Activated CD8-positive, alpha-beta T cell treated with anti-CD3 and anti-CD28 coated beads for 36 hours (primary cell): ENCODE measurements at places on chromosomes 5 and 9.
A peak's percentile ranks its signal among the peaks of the same experiment; 100 is the strongest.

- no peak for DNase-seq
These were observed 310.4 kb upstream of the EFNA5 start for GRCh38 chr5:107980923-107981692.

DNA sequence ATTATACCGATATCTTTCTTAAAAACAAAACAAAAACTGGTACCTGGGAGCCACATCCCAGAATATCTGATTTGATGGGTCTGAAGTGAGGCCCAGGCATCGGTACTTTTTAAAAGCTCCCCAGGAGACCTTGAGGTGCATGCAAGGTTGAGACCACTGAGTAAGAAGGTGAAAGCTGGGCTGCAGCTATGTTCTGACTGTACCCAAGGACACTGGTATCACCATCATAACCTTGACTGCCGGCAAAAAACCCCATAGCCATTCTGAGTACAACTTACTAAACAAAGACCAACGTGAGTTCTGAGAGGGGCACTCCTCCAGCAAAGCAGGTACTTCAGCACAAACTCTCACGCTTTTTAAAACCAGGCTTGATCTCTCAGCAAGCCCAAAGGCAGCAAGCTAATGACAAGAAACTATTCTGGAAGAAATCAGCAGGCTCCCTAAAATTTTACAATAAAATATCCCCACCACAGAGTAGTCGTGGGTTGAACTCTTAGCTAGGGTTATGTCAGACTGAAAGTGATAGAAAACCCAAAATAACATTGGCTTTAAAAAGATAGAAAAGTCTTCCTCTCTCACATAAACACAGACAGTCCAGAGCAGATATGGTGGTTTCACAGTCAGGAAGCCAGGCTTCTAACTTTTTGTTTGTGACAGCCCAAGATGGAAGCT lies 263.9 kb downstream of the SAXO1 start:
- no peak for DNase-seq

DNA sequence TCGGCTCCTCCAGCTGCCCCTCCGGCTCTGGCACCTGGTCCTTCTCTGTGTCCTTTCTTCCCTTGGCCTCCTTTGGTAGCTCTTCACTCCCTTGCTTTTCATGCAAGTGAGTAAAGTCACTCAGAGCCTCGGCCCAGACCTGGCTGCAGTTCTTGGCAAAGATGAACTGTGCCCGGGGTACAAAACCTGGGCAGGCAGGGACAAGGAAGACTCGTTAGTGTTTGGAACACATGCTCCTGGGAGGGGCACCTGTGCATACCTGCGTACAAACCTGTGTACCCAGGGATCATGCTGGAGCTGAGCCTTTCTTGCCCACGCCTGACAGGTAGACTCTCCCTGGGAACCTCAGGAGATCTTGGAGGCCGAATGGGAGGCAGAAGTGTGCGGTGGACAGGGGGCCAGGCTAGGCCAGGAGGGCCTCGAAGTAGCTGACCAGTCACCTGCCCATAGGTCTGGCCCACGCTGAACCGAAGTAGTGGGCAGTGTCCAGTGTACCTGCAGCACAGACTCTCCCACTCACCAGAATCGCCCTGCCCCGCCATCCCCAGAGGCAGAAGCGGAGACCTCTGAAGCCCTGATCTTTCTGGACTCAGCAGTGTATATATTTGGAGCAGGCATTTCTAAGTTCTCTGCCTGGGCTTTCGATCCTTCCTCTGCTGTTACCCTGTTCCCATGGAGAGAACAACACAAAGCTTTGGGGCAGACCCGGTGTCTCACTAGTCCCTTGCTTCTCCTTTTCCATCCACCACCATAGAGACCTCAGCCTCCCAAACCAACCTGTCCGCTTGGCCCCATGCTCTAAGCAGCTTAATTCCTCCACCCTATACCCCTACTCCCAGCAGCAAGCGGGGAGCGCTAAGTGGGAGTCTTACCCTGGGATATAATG lies 41.9 kb upstream of the TESK1 start:
- DNase-seq, result no peak

GRCh38 chr9:81317939-81318338 lies 371.4 kb downstream of the TLE1 start:
- DNase-seq, result no peak

DNA sequence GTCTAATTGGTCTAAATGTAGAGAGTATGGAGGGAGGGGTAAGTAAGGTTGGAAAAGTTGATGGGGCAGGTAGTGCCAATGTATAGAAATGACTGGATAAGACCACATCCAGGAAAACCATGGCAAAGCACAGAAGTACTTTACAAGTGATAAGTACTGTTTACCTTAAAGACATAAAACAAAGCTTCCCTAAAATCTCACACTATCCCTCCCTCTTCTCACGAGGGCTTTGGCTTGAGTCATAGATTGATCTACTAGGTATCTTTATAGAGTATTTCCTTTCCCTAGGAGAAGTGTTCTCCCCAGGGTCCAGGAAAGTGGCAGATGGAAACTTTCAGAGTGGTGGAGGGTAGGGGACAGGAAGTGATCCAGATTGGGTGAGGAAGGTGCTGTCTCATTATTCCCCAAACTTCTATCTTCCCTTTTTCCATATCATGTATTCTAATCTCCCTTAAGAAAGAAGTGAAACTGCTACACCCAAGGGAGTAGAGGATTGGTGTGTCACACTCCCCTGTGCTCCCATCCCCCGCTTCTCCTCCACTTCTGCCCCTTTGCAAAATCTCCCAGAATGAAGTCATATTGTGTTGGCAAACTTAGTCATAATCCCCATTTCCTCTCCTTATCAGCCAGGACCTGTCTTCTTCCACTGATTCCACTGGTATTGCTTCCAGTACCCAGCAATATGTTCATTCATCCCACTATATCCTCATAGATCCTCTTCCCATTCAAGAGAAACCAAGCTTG lies 14.6 kb downstream of the IL33 start:
- DNase-seq, result no peak

GRCh38 chr9:34956648-34957047 lies 1.4 kb upstream of the PHF24 start:
- DNase-seq, result no peak

- peak; percentile 14 for DNase-seq
These were observed 98.2 kb downstream of the NDFIP1 start for GRCh38 chr5:142206801-142207200.

GRCh38 chr5:158639881-158640592 lies 459.7 kb downstream of the EBF1 start:
- DNase-seq, result no peak

DNA sequence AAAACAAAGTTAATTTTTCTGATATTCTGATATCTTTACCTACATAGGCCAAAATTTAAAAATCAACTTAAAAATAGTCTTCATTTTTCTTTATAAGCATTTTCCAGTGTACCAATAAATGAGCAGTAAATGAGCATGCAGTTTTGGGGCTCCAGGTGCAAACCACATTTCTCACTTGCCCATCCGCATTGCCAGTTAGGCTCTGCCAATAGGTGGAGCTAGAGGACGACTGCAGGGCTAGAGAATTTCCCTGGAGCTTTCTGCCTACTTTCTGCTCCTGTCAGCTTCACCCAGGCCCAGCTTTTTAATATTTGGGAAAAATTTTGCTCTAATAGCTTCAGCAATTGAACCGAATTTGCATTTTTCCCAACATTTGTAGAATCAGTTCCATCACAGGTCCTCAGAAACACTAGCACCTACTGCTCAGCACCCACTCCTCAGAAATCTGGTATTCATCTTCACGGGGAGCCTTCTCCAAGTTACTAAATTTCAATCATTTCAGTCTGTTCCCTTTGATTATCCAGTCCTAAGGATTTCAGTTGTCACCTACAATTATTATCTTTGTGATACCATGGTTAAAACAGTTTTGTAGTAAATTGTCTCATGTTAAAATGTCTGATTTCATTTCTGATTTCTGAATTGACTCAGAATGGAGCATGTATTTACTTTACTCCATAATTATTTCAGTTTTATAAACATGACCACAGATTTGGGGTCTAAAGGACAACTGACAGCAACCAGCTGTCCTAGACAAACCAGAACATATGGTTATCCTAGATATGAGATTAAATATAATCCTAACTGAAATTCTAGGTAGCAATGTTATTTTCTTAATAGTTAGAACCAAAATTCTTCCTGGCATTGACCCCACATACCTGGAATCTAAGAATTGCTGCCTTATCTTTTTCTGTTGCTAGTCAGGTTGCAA lies 104.6 kb upstream of the FAM174A start:
- peak; percentile 60 for DNase-seq

DNA sequence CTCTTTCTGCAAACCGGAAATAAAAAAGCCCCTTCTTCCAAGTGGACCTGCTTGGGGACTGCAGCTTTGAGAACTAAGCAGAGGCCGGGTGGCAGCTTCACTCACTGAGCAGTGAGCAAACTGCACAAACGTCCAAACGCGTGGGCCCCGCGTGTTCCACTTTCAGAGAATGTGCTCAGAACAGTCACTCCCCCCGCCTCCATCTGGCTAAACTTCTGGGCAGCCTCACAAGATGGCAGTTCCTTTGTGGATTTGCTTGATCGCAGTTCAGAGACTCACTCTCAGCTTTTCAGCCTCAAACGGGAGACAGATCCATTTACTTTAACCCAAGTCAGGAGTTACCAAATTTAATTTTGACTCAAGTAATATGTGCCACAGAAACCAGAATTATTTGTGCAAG lies 216.6 kb downstream of the TLE1 start:
- no peak for DNase-seq

GRCh38 chr9:86703346-86703745 lies 244.0 kb downstream of the GAS1 start:
- no peak for DNase-seq

GRCh38 chr5:4419281-4419680 lies 720.8 kb upstream of the ADAMTS16 start:
- no peak for DNase-seq

- DNase-seq, result no peak
These were observed 5.8 kb upstream of the DMRTA1 start for GRCh38 chr9:22440841-22441240.

GRCh38 chr5:158234323-158235158 lies 375.6 kb upstream of the CLINT1 start:
- peak; percentile 34 for DNase-seq

DNA sequence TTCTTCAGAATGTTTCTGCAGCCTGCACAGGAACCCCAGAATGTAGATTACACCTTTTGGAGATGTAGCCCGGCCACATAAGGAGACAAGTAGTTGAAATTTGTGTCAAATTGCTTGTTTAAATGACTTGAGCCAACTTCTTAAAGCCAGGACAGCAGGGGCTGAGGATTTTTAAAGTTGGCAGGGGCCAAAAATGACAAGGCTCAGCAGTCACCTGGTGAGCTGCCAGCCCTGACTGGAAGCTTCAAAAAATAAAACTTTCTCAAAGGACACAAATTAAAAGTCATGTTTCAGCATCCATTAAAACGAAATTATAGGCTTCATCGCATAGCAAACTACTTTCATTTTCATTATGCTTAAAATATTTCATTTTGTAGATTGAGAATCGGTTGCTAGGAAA lies 340.3 kb upstream of the WWC1 start:
- no peak for DNase-seq

DNA sequence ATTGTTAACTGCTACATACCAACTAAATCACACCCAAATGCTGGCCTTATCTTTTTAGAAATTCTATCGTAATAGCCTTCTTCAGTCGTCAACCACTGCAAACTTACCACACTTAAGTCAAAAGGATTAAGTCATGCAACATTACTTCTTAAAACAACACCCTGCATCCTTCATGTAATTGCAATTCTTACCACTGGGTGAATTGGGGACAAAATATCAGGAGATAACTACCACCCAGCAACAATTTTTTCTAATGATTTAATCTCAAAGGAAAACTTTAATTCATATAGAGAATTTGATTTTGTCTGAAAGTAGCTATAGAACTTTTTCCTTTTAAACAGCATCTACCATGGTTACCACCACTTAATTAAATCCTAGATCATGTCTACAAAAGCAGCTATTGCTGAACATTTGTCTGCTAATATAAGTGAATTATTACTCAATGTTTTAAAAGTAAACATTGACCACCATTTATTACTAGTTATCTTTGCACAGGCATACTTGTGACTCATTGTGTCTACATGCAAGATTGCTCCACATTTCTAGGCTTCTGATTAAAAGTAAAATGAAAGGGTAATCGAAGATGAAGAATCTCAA lies 10.5 kb downstream of the MLLT3 start:
- DNase-seq, result no peak

DNA sequence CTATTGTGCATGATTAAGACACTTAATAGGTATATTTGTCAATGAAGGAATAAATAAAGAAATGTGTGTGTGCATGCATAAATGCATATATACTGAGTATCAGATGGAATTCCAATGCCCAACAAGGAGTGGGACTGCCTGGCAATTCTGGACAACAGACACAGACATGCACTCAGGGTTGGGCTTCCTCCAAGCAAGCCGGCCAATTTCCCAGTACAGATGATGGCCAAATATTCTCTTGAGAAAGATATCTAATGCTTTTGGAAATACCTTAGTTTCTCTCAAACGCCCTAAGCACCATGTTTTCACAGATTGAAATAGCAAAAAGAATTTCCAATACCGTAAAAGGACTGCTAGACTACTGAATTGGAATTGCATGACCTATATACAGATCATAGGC lies 11.1 kb downstream of the FTMT start:
- DNase-seq, result no peak

GRCh38 chr9:128895556-128895955 lies 13.6 kb downstream of the LRRC8A start:
- DNase-seq, result no peak

- DNase-seq, result no peak
These were observed 1099.7 kb downstream of the DTWD2 start for GRCh38 chr5:117888688-117889087.

GRCh38 chr5:8333977-8334376 lies 465.0 kb downstream of the MTRR start:
- DNase-seq, result no peak

- no peak for DNase-seq
These were observed 1.1 kb upstream of the ANKDD1B start for GRCh38 chr5:75610201-75610600.

DNA sequence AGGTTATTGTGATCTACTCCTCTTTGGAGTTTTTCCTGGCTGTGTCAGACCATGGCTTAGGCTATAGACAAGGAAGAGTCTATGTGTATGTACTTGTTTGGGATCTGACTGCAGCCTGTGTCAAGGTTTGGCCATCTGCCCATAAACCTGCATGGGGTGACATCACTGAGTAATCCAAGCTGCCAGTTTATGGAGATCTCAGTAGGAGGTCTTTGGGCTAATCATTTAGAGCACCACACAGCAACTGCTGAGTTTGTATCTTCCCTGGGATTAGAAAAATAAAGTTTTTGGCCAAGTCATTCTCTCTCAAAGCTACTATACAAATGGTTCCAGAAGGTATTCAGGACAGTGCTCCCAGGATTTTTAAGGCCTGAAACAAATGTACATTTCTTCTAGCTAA lies 65.5 kb upstream of the HSPB3 start:
- DNase-seq, result no peak

DNA sequence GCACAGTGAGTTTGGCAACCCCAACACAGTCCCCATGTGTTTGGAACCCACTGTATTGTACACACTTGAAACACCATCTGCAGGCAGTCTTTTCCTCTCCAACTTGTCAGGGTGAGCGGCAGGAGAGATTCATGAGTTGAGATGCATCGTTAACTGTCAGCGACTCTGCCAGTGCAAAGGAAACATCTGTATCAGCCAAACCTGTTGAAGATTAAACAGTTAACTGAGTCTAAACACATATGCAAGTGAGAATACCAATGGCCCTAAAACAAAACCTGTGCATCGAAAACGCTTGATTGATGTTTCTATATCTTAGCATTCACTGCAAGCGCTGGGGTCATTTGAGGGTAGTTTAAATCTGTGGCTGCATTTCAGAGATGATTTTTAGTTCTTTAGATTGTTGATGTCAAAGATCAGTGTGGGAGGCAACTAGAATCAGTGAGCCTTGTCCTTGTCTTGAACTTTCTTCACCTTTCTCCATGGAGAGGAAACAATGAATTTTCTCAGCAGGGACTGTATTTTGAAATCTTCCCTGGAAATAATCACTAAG lies 41.3 kb upstream of the PAM start:
- no peak for DNase-seq

- DNase-seq, result no peak
These were observed 10.4 kb downstream of the FCN2 start for GRCh38 chr9:134891053-134891452.
